ENCODE measurements at places on chromosomes 3 and 15. TPM values are rescaled to one million over a fixed set of nuclear protein-coding genes. Genes with fewer than 3 reads are reported as not detected.
A peak's percentile ranks its signal among the peaks of the same experiment; 100 is the strongest.

The VILL gene
- total RNA-seq, result 29.1 TPM

GRCh38 chr15:83913034-83913632 lies 259.2 kb downstream of the ADAMTSL3 start:
- no peak for DNase-seq
- H3K4me1 ChIP-seq, result peaks cover 3% of the 10 kb centered on the region
- H3K27ac ChIP-seq, result no peak overlapping the region
- no peaks in the 10 kb centered on the region for H3K36me3 ChIP-seq
- H3K27me3 ChIP-seq, result no peaks in the 10 kb centered on the region

DNA sequence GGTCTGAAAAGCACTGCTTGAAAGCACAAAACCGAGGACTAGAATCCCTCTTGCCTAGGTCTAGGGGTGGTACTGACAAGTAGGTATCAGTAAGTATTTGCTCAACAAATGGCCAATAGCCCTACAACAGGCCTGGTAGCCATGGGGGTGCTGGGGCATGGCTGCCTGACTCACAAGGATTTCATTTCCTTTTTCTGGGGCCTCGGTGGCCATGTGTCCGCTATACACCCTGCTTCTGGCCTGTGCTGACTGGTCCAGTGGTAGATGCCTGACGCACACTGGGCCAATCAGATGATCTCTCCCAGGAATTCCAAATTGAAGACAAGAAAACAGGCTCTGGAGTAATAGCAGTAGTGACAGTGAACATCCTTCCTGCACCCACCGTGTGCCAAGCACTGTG lies 29.4 kb downstream of the MELTF start:
- H3K27ac ChIP-seq, result no peak overlapping the region
- DNase-seq, result no peak
- H3K4me1 ChIP-seq, result peaks cover 4% of the 10 kb centered on the region

The GOLGA8O gene
- 7.7 TPM for total RNA-seq

- DNase-seq, result no peak
- no peaks in the 10 kb centered on the region for H3K4me1 ChIP-seq
- H3K27me3 ChIP-seq, result no peaks in the 10 kb centered on the region
- H3K36me3 ChIP-seq, result no peaks in the 10 kb centered on the region
- H3K4me3 ChIP-seq, result no peak overlapping the region
Measured at GRCh38 chr15:90677807-90678790, 39.0 kb upstream of the BLM start.

- H3K4me1 ChIP-seq, result no peaks in the 10 kb centered on the region
- H3K27ac ChIP-seq, result no peak overlapping the region
- no peak for DNase-seq
Measured at GRCh38 chr15:64687172-64687571, 88.2 kb downstream of the RBPMS2 start.

DNA sequence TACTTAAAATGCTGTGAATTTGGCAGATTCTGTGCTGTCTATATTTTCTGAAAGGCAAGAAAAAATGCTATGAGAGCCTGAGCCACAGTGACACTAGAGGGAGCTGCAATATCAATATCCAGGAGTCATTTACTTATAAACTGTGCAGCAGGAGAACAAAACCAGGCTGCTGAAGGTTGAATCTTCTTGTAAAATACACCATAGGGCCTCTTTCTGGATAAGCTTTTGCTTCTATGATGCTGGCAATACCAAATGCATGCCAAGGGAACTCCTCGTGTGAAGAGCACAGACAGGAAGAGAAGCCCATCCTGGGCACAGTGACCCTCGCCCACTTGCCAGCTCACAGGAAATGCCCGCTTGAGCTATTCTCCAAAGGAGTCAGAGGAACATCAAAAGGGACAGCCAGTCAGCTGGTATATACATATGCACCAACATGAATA lies 48.0 kb upstream of the TSPAN3 start:
- H3K36me3 ChIP-seq, result no peaks in the 10 kb centered on the region
- no peaks in the 10 kb centered on the region for H3K4me1 ChIP-seq
- peak; percentile 42 for DNase-seq
- no peak overlapping the region for H3K4me3 ChIP-seq

The SLC9C1 gene
- not detected for total RNA-seq

DNA sequence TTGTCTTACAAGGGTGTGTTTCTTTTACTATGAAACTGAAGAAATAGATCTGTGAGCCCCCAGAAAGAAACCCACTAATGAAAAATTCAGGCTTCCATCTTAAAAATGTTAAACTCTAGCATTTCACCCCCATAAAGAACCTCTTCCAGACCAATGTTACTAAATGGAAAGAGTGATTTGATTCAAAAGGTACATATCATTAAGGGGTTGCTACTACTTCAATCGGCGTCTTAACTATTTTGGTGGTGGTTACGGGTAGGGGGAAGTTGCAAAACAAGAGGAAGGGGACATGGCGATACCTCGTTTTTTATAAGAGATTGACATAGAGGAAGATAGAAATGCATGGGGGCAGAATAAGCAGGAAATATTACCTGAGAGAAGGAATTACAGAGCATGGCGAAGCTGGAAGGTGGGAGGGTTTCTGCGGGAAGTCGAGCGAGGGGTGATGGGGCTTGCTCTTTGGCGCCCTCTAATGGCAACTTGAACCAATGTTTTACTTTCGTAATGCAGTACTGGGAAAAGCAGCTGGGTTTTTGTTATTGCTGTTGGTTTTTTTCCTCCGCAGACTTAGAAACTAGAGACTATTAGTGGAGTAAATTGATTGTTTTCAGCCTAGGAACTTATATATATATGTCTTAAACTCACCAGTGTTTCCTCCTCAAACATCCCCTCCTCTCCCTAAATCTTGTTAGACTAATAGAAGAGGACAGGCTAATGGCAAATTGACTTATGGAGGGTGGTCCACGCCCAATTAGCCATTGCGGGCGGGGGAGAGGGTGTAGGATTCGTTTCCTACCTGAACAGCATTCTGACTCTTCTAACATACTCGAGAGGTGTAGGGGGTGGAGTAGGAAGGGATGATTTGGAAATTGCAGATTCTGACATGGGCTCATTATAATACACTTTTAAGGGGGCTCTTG lies 11.3 kb upstream of the SOX2 start:
- peaks cover 3% of the 10 kb centered on the region for H3K4me1 ChIP-seq
- H3K36me3 ChIP-seq, result no peaks in the 10 kb centered on the region
- peaks cover 42% of the 10 kb centered on the region for H3K27me3 ChIP-seq
- peak; percentile 61 for DNase-seq
- H3K4me3 ChIP-seq, result no peak overlapping the region

The STRA6 gene
- total RNA-seq, result 1.8 TPM

GRCh38 chr3:43455233-43455632 lies 166.6 kb downstream of the ANO10 start:
- no peak overlapping the region for H3K4me3 ChIP-seq
- no peak for DNase-seq
- no peaks in the 10 kb centered on the region for H3K36me3 ChIP-seq
- H3K27me3 ChIP-seq, result no peaks in the 10 kb centered on the region
- no peak overlapping the region for H3K27ac ChIP-seq

The LACTB gene
- total RNA-seq, result 9.1 TPM

DNA sequence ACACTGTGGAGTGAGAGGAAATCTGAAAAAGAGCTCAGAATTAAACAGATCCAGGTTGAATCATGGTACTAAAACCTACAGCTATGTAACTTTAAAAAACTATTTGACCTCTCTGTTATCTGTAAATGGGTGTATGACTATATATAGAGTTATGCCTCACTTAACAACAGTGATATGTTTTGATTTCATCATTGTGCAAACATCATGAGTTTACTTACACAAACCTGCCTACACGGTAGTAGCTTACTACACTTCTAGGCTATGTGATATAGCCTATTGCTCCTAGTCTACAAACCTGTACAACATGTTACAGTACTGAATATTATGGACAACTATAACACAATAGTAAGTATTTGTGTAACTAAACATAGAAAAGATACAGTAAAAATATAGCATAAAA lies 191.6 kb upstream of the MEIS2 start:
- no peaks in the 10 kb centered on the region for H3K4me1 ChIP-seq
- DNase-seq, result no peak
- no peaks in the 10 kb centered on the region for H3K27me3 ChIP-seq
- H3K4me3 ChIP-seq, result no peak overlapping the region

The KLHL40 gene
- 2.9 TPM for total RNA-seq

The SLC2A2 gene
- total RNA-seq, result not detected

GRCh38 chr15:73844356-73844755 lies 29.0 kb upstream of the TBC1D21 start:
- H3K4me1 ChIP-seq, result no peaks in the 10 kb centered on the region
- H3K4me3 ChIP-seq, result no peak overlapping the region
- no peak overlapping the region for H3K27ac ChIP-seq
- no peaks in the 10 kb centered on the region for H3K36me3 ChIP-seq
- no peak for DNase-seq
